Transverse colon (tissue), 4 donors: ENCODE measurements at places on chromosomes 7 and 10. TPM values are rescaled to one million over a fixed set of nuclear protein-coding genes. Genes with fewer than 3 reads are reported as not detected.

DNA sequence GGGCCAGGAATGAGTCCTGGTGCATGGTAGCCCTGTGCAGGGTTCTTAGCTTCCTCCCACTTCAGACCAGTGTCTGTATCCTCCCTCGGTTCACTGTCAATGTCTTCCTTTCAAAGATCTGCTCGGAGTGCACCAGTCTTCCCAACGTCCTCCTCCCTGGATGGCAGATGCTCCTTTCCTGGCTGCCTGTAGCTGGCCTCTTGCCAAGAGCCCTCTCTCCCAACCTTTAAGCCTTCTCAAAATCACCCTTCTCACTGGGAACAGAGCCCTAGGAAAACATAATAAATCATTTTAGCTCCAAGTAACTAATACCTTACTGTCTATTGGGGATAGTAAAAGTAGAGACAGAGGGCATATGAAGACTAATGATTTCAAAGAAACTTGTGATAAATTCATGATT lies 490.6 kb downstream of the CCSER2 start:
- no peak overlapping the region for H3K27ac ChIP-seq
- DNase-seq = no peak
- H3K4me3 ChIP-seq = no peak overlapping the region

DNA sequence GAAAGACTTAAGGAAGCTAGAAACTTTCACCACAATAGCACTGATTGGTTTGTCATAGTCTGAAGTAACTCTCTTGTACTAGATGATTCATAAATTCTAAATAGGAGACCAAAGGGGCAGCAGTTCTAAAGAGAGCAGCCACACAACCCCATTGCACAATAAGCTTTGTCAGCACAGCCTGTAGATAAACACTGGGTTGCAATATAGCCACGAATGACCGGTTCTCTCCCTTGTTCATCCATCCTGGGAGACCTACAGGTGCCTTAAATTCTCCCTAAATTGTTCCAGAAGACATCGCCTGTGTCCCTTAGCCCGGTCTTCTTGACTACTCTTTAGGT lies 167.0 kb downstream of the SNX13 start:
- no peaks in the 10 kb centered on the region for H3K27me3 ChIP-seq
- H3K27ac ChIP-seq = no peak overlapping the region
- no peaks in the 10 kb centered on the region for H3K4me1 ChIP-seq

DNA sequence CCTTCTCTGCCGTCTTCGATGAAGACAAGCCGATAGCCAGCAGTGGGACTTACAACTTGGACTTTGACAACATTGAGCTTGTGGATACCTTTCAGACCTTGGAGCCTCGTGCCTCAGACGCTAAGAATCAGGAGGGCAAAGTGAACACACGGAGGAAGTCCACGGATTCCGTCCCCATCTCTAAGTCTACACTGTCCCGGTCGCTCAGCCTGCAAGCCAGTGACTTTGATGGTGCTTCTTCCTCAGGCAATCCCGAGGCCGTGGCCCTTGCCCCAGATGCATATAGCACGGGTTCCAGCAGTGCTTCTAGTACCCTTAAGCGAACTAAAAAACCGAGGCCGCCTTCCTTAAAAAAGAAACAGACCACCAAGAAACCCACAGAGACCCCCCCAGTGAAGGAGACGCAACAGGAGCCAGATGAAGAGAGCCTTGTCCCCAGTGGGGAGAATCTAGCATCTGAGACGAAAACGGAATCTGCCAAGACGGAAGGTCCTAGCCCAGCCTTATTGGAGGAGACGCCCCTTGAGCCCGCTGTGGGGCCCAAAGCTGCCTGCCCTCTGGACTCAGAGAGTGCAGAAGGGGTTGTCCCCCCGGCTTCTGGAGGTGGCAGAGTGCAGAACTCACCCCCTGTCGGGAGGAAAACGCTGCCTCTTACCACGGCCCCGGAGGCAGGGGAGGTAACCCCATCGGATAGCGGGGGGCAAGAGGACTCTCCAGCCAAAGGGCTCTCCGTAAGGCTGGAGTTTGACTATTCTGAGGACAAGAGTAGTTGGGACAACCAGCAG lies 60.4 kb upstream of the BTBD16 start:
- no peaks in the 10 kb centered on the region for H3K4me1 ChIP-seq
- H3K27ac ChIP-seq = no peak overlapping the region
- no peaks in the 10 kb centered on the region for H3K36me3 ChIP-seq
- H3K4me3 ChIP-seq = no peak overlapping the region
- H3K27me3 ChIP-seq = no peaks in the 10 kb centered on the region
- DNase-seq = no peak

GRCh38 chr10:60708666-60709065 lies 69.6 kb upstream of the CDK1 start:
- no peak overlapping the region for H3K4me3 ChIP-seq
- H3K36me3 ChIP-seq = no peaks in the 10 kb centered on the region
- DNase-seq = no peak
- H3K27ac ChIP-seq = no peak overlapping the region
- H3K27me3 ChIP-seq = no peaks in the 10 kb centered on the region

Gene ADAM8
- total RNA-seq = 7.3 TPM

DNA sequence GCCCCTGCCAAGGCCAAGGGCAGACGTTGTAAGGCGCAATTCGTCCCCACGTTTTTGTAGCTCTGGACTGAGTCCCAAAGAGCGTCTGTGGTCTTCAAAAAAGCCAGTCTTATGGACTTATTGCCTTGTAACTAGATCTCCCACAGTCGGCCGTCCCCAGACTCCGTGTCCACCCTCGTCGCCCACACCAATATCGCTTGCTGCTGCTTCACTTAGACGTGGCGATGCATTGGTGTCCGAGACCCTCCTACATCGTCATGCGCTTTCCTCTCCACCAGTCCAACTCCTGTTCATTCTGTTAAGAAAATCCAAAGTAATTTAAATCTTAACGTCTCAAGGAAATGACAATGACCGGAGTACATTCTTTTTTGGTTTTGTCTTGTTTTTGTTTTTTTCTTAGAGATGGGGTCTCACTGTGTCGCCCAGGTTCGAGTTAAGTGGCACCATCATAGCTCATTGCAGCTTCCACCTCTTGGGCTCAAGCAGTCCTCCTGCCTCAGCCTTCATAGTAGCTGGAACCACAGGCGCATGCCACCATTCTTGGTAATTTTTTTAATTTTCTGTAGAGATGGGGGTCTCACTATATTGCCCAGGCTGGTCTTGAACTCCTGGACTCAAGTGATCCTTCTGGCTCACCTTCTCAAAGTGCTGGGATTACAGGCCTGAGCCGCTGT lies 851 bp downstream of the KIFBP start:
- peak overlapping the region; percentile 68 for H3K4me3 ChIP-seq
- H3K36me3 ChIP-seq = no peaks in the 10 kb centered on the region
- no peak for DNase-seq
- H3K27me3 ChIP-seq = no peaks in the 10 kb centered on the region
